ENCODE measurements at places on chromosomes 2 and 18.

GRCh38 chr2:238167761-238168160 is 9.0 kb downstream of the ERFE start:
- no peak for DNase-seq

DNA sequence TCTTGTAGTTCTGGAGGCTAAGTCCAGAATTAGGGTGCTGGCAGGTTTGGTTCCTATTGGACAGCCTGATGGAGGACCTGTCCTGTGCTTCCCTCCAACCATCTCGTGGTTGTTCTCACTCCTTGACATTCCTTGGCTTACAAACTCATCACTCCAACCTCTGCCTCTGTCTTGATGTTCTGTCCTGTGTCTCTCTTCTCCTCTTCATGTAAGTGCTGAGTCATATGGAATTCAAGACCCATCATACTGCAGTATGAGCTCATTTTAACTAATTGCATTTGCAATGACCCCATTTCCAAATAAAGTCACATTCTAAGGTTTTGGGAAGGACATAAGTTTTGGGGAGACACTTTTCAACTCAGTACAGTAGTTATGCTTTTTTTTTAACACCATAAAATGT is 374.7 kb downstream of the TRIB2 start:
- no peak for DNase-seq

DNA sequence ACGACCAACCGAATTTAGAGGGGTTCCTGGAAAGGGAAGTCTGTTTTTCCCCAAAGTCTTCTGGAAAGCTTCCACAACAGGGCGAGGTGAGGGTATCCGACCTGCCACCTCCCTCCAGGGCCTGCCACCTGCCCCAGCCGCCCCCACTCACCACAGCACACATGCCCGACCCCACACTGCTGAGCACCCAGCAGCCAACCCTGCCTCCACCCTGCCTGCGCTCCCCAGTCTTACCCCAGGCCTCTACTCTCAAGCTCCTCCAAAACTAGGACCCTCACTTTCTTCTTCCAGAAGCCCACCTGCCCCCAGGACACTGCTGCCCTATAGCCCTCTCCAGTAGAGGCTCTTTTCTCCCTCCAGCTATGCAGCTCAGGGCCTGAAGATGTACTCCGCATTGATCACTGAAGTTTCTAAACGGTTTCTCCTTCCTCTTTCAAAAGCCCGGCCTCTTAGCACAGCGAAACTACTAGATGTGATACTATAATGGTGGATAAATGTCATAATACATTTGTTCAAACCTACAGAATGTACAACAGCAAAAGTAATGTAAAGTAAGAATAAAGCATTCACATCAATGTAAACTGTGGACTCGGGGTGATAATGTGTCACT is 128.8 kb upstream of the SLC1A4 start:
- DNase-seq, result no peak

- no peak for DNase-seq
Measured at GRCh38 chr2:166084301-166084700, 43.5 kb downstream of the SCN1A start.

GRCh38 chr2:44716131-44716530 is 225.4 kb upstream of the SIX3 start:
- no peak for DNase-seq

Data from COLO829 (cell line).